Adrenal gland (tissue), 19 donors: ENCODE measurements at places on chromosomes 4 and X. TPM values are rescaled to one million over a fixed set of nuclear protein-coding genes. Genes with fewer than 3 reads are reported as not detected.

- H3K36me3 ChIP-seq, result no peaks in the 10 kb centered on the region
- no peaks in the 10 kb centered on the region for H3K27me3 ChIP-seq
- no peaks in the 10 kb centered on the region for H3K4me1 ChIP-seq
- DNase-seq, result no peak
- H3K27ac ChIP-seq, result no peak overlapping the region
- H3K4me3 ChIP-seq, result no peak overlapping the region
These were observed 1047.2 kb downstream of the GLUD2 start for GRCh38 chrX:122094611-122095010.

GRCh38 chr4:3874525-3875110, 108.4 kb downstream of the ADRA2C start:
- peaks cover 32% of the 10 kb centered on the region for H3K27me3 ChIP-seq
- DNase-seq, result no peak
- no peaks in the 10 kb centered on the region for H3K4me1 ChIP-seq
- H3K36me3 ChIP-seq, result no peaks in the 10 kb centered on the region

UGT8 gene
- 0.28 TPM for total RNA-seq

DNA sequence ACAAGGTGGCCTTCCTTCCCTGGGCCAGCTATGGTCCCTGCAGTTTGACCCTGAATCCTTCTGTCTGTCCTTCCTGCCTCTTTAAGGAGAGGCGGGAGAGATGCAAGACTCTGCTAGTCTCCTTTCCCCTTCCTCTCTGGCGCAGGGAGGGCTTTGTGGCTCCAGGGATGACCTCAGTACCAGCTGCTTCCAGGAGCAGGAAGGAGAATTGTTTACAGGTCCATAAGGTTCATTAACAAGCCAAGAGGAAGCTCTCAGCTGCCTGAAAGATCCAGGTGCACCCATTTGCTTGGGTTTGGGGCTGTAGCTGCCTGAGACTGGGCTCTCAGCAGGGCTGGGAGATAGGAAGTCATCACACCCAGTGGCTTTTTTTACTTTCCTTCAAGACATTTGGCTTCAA, 4.0 kb upstream of the FATE1 start:
- no peak for DNase-seq
- H3K4me1 ChIP-seq, result no peaks in the 10 kb centered on the region
- H3K4me3 ChIP-seq, result no peak overlapping the region
- no peaks in the 10 kb centered on the region for H3K36me3 ChIP-seq
- H3K27me3 ChIP-seq, result peaks cover 2% of the 10 kb centered on the region

DNA sequence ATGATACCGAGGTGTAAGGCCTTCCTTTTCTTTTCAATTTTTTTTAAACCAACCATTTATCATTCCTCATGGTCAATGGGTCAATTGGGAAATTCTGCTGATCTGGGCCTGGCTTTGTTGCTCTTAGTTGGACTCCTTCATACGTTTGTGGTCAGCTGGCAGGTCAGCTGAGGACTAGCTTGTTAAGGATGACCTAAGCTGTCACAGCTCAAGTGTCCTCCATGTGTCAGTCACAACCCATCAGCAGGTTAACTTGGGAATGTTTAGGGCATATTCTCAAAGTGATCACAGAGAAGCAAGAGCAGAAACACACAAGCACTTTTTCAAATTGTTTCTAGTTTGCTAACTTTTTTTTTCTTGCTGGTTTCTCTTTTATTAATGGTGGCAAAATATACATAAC, 117.4 kb upstream of the MAB21L2 start:
- no peak for DNase-seq
- H3K4me3 ChIP-seq, result no peak overlapping the region
- no peaks in the 10 kb centered on the region for H3K4me1 ChIP-seq
- H3K27me3 ChIP-seq, result no peaks in the 10 kb centered on the region
- H3K27ac ChIP-seq, result no peak overlapping the region
- H3K36me3 ChIP-seq, result no peaks in the 10 kb centered on the region

THOC2 gene
- total RNA-seq, result 52.2 TPM

DNA sequence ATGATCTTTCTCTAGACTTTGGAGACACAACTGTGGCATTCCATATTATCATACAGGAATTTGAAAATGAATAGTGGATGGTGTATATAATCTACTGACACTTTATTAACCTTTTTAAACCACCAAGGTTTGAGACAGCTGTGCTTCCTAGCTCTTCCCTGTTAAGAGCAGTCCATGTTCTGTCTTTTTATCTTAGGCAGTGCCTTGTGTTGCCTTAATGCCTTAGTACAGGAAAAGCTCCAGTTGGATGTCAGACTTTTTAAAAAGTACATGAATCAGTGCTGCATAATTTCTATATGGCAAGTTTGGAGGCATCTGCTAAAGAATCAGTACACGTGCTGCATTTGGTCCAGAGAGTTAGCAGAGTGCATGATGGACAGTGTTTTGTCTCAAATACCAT, 45.1 kb downstream of the OCRL start:
- H3K4me3 ChIP-seq, result no peak overlapping the region
- peaks cover 27% of the 10 kb centered on the region for H3K36me3 ChIP-seq
- no peaks in the 10 kb centered on the region for H3K4me1 ChIP-seq
- H3K27me3 ChIP-seq, result no peaks in the 10 kb centered on the region
- no peak overlapping the region for H3K27ac ChIP-seq

GAGE2A gene
- not detected for total RNA-seq

HSFX3 gene
- total RNA-seq, result not detected

FDCSP gene
- not detected for total RNA-seq

GRCh38 chrX:150035531-150035930, 97.2 kb upstream of the EOLA2 start:
- no peaks in the 10 kb centered on the region for H3K27me3 ChIP-seq
- no peak for DNase-seq
- H3K4me1 ChIP-seq, result no peaks in the 10 kb centered on the region
- no peaks in the 10 kb centered on the region for H3K36me3 ChIP-seq
- H3K4me3 ChIP-seq, result no peak overlapping the region
- H3K27ac ChIP-seq, result no peak overlapping the region
